Stimulated activated CD8-positive, alpha-beta memory T cell treated with anti-CD3 and anti-CD28 coated beads, Interleukin-4, amount 100 ng/mL, for 1 hour (primary cell): ENCODE measurements at places on chromosomes 12 and 14.

DNA sequence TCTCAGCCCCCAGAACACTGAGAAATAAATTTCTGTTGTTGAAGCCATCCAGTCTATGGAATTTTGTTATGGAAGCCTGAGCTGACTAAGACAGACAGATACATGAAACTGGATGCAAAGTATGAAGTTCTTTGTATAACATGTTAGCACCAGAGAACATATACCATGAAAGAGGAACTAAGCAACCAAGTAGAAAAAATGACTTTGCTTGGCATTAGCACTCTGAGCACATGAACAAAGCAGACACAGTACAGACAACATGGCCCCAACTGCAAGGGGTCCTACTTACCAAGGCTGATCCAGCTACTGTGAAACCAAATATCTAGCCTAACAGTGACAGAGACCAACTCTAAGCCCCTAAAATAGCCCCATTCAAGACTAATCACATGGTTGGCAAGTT lies 13.8 kb downstream of the EXOC5 start:
- DNase-seq, result no peak

DNA sequence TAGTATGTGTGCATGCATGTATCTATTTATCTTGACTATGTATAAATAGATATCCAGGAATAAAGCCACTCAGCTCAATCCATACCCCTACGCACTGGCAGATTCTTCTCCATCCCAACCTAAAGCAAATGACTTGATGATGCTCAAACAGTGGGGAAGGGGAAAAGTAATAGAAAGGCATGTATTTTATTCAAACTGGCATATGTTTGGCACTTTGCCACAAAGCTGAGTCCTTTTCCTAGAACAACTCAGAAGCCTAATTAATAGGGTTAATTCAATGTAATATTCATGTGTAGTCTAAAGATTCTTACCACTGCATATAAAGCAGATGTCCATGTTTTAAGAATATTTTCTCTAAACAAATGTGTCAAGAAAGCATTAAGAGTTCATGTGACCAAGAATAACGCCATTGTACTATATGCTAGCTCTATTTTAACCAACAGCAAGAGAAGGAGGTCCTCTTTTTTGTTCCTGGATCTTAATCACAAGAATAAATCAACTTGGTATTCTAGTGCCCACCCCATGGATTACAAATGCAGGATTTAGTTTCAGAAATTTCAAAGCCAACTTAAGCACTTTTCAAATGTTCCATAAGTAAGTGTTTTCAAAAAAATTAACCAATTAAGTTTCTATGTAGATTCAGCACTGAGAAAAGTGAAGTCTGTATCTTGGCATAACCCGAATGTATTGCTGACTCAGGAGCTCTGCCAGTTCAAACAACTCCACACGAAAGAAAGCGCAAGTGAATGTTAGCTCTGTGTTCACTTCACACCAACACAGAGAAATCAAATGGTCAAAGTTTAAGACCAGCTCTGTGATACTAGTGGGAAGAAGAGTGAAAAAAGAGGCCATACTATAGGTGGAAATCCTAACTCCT lies 233.6 kb downstream of the MED13L start:
- DNase-seq, result no peak

GRCh38 chr14:100684961-100685360 lies 41.7 kb upstream of the DLK1 start:
- no peak for DNase-seq

- DNase-seq, result peak; percentile 42
These were observed 179.0 kb upstream of the RGS6 start for GRCh38 chr14:71753126-71753830.
